ENCODE measurements at places on chromosomes 7 and 10.

- no peak for DNase-seq
These were observed 14.7 kb downstream of the LRRC18 start for GRCh38 chr10:48924988-48925387.

DNA sequence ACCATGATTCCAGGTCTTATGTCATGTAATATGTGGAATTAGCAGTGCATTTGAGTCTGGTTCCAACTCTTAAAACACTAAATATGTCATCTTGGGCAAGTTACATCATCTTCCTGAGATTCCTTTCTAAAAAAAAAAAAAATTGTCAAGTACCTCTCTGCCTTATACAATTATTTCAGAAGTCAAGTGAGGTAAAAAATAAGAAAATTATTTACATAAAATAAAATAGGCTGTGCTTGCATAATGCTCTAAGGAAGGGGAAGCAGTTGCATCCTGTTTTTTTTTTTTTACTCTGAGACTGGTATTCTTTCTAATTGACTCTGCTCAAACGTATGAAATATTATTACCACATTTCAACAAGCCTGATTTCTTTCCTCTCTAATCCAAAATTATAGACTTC, 55.1 kb upstream of the SEMA3A start:
- DNase-seq: no peak

- DNase-seq: no peak
These were observed 2.1 kb downstream of the CASD1 start for GRCh38 chr7:94511718-94512117.

- DNase-seq: no peak
These were observed 199.2 kb upstream of the MEOX2 start for GRCh38 chr7:15885678-15886077.

DNA sequence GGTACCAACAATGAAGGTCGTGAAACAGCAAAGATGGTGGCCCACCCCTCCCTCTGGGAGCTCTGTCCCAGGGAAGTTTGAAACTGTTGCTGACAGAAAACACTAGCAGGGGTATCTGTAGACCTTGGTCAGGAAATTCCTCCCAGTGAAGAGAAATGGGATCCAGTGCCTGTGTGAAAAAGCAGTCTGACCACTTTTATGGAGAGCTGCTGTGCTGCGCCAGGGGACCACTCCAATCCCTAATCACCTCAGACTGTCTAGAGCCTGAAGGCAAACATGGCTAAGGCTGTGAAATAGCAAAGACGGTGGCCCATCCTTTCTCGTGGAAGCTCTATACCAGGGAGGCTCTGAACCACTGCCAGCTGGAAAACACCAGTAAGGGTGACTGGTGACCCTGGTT, 38.3 kb upstream of the TMEM140 start:
- DNase-seq: no peak

DNA sequence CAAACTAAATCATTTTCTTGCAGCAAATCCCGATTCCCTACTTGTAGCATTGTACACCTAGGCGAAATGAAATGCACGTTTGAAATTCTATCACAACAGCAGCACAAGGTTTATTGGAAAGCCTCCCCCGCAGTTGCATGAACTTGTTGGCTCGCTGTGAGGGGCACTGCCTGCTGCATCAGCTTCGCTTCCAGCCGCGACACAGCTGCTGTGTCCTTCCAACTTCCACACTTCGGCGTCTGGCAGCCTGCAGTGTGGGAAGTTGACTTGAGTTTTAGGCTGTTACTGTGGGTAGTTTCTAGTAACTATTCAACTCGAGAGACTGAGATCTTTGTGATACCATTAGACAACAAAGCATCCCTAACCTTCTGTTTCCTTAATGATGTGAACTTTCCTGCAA, 315.8 kb upstream of the TPK1 start:
- DNase-seq: no peak

DNA sequence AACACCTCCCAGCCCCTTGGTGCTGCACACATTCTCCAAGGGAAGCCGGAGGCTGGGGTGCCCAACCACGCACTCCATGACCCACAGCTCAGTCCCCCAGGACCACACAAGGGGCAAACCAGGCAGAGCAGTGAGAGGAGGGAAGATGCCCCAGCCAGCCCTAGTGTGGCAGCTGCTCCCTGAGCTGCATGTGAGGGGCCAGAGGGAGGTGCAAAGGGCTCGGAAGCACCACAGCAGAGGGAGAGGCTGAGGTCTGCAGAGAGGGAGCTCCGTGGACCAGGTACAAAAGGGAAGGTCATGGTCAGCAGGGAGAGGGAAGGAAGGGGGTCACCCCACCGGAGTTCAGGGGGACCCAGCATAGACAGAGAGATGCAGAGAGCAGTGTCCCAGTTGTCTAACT, 1.5 kb upstream of the CALML5 start:
- no peak for DNase-seq

DNA sequence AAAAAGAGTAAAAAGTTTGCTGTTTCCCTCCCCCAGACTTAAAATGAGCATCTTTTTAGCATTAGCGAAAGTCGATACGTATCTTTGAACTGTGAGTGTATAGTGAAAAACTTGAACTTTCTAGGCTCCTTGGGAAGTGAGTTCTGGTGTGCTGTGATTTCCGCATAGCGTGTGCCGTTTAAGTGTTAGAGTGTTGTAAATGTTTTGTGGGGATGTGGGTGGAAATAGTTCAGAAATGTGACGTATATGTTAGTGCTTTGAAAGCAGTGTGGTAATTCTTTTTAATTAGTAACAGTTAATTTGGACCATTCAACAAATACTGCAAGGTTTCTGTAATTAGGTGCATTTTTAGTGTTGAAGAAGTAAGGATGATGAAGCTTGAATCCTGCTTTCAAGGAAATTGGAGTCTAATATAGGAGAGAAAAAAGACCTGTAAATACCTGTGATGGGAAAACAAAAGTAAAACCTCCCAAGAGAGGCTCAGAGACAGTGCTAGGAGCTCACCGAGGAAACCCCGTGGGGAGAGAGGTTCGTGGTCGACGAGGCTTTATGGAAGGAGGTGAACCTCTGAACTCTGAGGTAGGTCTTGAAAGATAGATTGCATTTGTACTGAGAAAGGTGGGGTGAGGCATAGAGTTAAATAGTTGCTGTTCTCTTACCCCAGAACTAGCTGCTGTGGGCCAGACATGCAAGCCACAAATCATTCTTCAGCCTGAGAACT, 40.8 kb downstream of the RBM33 start:
- DNase-seq: no peak

- DNase-seq: no peak
These were observed 483.5 kb upstream of the POT1 start for GRCh38 chr7:125412890-125413665.

- DNase-seq: no peak
These were observed 38.8 kb downstream of the PIK3AP1 start for GRCh38 chr10:96681524-96681923.

DNA sequence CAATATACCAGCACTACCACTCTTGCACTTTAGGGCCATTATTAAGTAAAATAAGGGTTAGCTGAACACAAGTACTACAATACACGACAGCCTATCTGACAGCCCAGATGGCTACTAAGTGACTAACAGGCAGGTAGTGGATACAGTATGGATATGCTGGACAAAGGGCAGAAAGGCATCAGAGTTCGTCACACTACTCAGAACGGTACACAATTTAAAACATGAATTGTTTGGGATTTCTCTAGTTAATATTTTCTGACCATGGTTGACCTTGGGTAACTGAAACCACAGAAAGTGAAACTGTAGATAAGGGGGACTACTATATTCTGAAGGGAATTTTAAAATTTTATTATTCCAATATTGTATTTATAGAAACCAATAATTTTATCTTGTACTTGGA, 101.3 kb upstream of the SKAP2 start:
- no peak for DNase-seq

- DNase-seq: no peak
These were observed 299.3 kb upstream of the MEOX2 start for GRCh38 chr7:15985587-15986384.

DNA sequence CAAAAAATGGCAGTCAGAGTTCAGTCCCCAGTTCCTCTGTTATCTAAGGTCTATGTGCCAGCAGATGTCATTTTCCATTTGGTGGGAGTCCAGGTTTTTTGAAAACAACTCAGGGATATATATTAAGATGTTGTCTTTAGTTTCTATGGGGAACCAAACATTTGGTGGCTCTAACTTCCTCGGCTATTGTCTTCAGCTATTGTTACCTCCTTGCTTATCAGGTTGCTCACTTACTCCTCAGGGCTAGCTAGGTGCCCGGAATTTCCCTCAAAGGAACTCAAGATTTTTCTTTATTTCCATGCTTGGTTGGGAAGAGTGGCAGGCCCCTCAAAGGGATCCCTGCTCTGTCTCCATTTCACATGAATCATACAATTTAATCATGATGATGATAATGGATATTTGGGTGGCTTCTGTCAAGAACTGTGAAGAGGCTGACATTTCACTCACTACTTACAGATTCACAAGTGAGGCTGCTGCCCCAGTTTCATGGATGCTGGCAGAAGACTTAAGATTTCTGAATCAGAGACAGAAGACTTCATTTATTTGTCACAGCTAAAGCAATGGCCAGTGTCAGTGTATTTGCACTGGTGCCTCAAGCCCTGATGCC, 182.8 kb downstream of the PKD1L1 start:
- DNase-seq: no peak

- no peak for DNase-seq
These were observed 1.2 kb downstream of the DLG5 start for GRCh38 chr10:77925410-77925794.

DNA sequence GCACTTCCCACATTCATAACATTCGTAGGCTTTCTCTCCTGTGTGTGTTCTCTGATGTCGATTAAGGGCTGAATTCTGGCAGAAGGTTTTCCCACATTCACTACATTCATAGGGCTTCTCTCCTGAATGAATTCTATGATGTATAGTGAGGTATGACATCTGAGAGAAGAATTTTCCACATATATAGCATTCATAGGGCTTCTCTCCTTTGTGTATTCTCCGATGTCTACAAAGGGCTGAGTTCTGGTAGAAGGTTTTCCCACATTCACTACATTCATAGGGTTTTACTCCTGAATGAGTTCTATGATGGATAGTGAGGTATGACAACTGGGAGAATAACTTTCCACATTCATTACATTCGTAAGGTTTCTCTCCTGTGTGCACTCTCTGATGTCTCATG, 15.6 kb downstream of the ZNF12 start:
- no peak for DNase-seq

- no peak for DNase-seq
These were observed 255.5 kb downstream of the AGMO start for GRCh38 chr7:15306296-15306695.

DNA sequence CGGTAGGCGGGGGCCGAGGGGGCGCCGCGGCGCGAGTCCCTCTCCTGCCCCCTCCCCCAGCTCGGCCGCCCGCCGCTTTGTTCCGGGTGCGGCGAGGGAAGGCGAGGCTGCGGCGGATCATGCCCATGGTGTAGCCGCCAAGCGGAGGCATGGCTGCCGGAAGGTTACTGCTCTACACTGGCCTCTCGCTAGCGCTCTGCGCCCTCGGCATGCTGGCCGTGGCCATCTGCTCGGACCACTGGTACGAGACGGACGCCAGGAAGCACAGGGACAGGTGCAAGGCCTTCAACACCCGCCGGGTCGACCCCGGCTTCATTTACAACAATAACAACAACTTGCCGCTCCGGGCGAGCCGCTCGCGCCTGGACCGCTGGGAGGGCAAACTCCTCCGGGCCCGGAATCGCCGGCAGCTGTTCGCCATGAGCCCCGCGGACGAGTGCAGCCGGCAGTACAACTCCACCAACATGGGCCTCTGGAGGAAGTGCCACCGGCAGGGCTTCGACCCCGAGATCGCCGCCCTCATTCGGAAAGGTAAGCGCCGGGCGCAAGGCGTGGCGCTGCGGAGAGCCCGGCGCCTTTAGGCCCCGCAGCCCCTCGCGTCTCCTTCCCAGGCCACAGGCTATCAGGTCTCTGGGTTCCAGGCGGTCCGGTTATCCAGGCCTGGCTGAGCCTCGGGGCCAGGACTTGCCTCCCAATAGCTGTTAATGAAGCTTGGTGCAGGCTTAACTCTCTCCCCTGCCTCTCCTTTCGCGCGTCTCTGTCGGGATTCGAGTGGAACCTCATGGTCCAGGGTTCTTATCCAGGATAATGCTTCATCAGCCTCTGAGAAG, 513 bp downstream of the TMEM178B start:
- peak; percentile 18 for DNase-seq

DNA sequence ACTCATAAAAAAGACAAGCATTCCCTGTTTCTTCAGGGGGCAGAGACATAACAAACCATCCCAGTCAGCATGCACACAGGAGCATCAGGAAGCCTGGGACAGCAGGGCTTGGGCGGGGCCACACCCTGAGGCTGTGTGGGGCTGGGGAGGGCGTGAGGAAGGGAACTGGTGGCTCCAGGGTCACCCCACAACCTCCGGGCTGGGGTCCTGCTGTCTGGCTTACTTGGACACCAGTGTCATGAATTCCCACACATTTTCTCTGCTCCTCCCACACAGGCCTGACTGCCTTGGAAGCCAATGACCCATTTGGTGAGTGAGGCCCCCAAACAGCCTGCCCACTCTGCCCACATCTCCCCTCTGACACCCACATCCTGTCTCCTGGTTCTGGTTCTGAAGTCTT, 2.8 kb downstream of the FXYD4 start:
- DNase-seq: no peak

GRCh38 chr10:33187427-33187999, 147.0 kb downstream of the NRP1 start:
- DNase-seq: no peak
